ENCODE measurements at places on chromosomes 3 and 15.

DNA sequence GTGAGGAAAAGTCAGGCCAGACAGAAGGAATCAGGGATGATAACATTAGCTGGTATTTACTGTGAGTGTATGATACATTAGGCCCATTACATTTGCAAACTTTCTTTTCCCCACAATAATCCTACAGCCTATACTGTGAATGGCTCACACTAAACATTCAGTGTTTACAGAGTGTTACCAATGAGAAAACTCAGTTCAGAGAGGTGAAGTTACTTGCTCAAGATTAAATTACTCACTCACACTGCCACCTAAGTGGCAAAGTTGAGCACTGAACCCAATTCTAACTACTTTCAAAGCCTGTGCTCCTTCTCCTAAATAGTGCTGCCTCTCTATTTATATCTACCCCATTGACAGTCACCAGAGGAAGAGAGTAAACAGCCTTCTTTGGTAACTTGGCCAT lies 8.5 kb downstream of the XPC start:
- H3K36me3 ChIP-seq = peaks cover 27% of the 10 kb centered on the region
- H3K27me3 ChIP-seq = no peaks in the 10 kb centered on the region
- no peaks in the 10 kb centered on the region for H3K4me1 ChIP-seq
- no peak overlapping the region for H3K27ac ChIP-seq

- no peaks in the 10 kb centered on the region for H3K4me1 ChIP-seq
- no peak overlapping the region for H3K27ac ChIP-seq
- DNase-seq = no peak
- H3K27me3 ChIP-seq = no peaks in the 10 kb centered on the region
- H3K36me3 ChIP-seq = no peaks in the 10 kb centered on the region
- no peak overlapping the region for H3K4me3 ChIP-seq
These were observed 7.2 kb upstream of the DYNC1LI1 start for GRCh38 chr3:32577581-32578556.

- H3K27me3 ChIP-seq = no peaks in the 10 kb centered on the region
- H3K4me1 ChIP-seq = no peaks in the 10 kb centered on the region
- no peak overlapping the region for H3K27ac ChIP-seq
- DNase-seq = no peak
- H3K36me3 ChIP-seq = no peaks in the 10 kb centered on the region
These were observed 286.7 kb downstream of the ROBO2 start for GRCh38 chr3:77326586-77326985.

GRCh38 chr3:125647318-125648014 lies 52.2 kb upstream of the OSBPL11 start:
- no peak for DNase-seq
- H3K4me3 ChIP-seq = no peak overlapping the region
- H3K27me3 ChIP-seq = no peaks in the 10 kb centered on the region
- H3K27ac ChIP-seq = peak overlapping the region; percentile 40
- peaks cover 26% of the 10 kb centered on the region for H3K4me1 ChIP-seq

GRCh38 chr3:39344746-39345344 lies 15.3 kb downstream of the CCR8 start:
- no peak overlapping the region for H3K27ac ChIP-seq
- H3K27me3 ChIP-seq = no peaks in the 10 kb centered on the region
- no peaks in the 10 kb centered on the region for H3K36me3 ChIP-seq
- H3K4me1 ChIP-seq = no peaks in the 10 kb centered on the region
- DNase-seq = no peak
